ENCODE measurements at places on chromosomes 3 and 15.

DNA sequence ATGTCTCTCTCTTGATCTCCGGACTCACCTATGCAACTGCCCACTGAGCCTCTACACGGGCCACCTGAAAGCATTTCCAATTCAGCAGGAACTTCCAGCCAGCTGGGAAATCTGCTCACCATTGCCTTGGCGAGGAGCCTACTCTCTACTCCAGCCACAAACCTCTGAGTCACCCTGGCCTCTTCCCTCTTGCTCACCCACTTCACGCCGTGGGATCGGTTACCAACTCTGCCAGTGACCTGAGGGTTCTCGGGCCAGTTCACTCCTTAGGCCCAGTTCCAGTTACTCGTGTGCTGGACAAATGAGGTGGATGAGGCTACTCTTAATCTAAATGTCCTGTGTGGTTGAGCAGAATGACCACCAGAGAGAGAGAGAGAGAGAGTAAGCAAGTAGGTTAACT is 70.1 kb downstream of the CEMIP start:
- DNase-seq: no peak

GRCh38 chr3:123634149-123635051 is 49.5 kb upstream of the HACD2 start:
- DNase-seq: no peak

- no peak for DNase-seq
These were observed 59.8 kb upstream of the NR2F2 start for GRCh38 chr15:96270581-96271172.

GRCh38 chr3:128021768-128022372 is 30.4 kb upstream of the SEC61A1 start:
- DNase-seq: no peak

GRCh38 chr3:142215106-142215505 is 10.3 kb downstream of the GK5 start:
- DNase-seq: no peak

- DNase-seq: no peak
These were observed 64.8 kb downstream of the MAP2K5 start for GRCh38 chr15:67607329-67607728.

DNA sequence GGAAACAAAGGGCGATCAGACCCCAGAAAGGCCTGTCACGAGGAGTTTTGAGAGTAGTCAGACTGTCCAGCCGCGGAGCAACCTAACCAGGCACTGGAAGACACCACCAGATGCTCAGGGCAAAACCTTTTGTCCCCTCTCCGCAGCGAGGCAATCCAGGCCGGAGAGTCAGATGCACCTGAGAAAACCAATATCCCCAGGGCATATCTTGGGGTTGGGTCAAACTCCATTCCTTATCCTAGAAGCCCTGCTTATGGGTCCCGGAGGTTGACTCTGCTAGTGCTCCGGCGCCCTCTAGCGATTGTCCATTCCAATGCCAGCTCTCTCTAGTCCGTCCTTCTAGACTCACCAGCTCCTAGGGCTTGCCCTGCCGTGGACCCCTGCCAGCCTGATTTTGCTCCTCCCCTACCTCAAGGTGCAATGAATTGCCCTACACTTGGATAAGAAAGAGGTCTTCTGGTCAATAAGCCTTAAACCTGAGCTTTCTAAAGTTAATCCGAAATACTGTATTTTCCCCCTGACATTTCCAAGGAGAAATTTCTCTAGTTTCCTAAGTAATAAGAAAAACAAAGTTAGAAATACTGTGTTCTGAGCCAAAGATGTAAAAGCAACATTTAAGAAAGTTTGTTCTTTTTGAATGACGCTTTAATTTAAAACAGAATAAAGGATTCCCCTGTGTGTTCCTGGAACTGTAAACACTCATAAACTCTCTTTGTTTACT is 5.5 kb downstream of the CPNE4 start:
- peak; percentile 10 for DNase-seq

DNA sequence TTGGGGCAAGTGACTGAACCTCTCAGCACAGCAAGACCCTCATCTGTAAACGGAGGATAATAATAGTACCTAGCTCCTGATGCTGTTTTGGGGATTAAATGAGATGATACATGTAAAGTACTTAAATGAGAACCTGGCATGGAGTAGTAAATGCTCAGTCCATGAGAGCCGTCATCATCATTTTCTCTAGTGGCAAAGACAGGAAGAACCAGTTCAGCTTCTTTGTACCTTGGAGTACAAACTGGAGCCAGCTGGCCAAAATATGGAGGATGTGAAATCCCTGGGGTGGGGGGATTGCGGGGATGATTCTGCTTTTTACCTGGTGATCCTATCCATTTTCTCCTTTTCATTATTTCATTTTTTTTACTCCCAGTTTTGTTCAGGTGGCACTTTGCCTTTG is 204.2 kb upstream of the LRRN1 start:
- no peak for DNase-seq

GRCh38 chr15:78105476-78106241 is 13.3 kb downstream of the SH2D7 start:
- DNase-seq: no peak

GRCh38 chr15:99504071-99504822 is 61.5 kb upstream of the MEF2A start:
- DNase-seq: no peak

DNA sequence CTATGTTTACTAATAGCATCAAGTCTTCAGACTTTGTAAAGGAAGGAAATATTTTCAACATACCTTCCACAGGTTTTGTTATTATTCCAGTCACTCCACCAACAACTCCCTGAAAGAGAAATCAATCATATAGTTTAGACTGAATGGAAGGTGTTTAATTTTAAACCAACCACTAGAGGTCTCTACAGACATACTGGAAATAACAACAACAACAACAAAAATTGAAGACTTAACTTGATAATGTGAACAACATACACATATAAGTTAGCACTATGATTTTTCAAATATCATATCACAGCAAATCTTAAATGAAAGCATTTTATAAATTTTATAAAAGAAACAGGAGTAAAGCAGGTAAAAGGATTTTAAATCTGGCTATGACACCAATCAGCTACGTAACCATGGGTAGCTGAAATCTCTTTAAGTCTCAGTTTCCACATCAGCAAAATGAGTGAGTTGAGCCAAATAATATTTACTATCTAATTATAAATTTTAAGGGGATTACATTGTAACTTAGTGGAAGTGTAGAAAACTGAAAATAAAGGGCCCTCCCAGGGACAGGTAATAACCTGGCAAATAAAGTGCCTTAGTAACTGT is 188.2 kb downstream of the VPS13C start:
- no peak for DNase-seq

DNA sequence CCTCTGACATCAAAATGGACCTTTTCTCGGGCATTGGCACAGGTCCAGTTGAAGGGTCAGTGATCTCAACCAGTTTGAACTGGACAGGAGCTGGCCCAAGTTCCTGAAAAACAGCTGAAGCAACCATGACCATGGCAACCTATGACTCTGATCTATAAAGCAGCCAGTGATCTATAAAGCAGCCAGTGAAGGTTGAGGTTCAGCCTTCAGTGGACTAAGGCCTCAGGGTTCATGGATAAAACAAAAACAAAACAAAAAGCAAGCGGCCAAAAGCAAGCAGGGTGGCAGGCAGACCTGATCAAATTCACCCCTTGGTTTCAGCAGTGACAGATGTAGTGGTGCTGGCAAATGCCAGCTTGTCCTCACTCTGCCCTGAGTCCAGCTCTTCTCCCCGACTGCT is 10.0 kb upstream of the CHRNB4 start:
- no peak for DNase-seq

DNA sequence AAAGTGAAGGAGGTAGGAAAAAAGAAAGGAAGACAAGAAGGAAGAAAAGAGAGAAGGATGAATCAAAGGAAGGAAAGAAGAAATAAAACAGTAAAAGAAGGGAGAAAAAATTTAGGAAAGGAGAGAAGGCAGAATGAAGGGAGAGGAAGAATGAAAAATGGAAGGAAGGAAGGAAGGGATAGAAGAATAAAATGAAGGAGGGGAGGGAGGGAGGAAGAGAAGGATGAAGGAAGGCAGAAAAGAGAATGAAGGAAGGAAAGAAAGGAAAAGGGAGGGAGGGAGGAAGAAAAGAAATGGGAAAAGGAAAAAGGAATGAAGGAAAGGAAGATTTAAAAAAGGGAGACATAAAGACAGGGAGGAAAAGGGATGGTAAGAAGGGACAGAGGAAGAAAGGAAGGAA is 393.7 kb upstream of the GRM7 start:
- DNase-seq: no peak

All from effector memory CD8-positive, alpha-beta T cell (primary cell).